NCI-H2107 (cell line): ENCODE measurements at places on chromosomes 6 and 20.
A peak's percentile ranks its signal among the peaks of the same experiment; 100 is the strongest.

GRCh38 chr6:135269481-135269891 is 88.4 kb downstream of the MYB start:
- no peak for DNase-seq

- DNase-seq, result no peak
These were observed 45.4 kb downstream of the MYB start for GRCh38 chr6:135226537-135226936.

- DNase-seq, result no peak
These were observed 35.9 kb downstream of the EPM2A start for GRCh38 chr6:145699462-145699861.

DNA sequence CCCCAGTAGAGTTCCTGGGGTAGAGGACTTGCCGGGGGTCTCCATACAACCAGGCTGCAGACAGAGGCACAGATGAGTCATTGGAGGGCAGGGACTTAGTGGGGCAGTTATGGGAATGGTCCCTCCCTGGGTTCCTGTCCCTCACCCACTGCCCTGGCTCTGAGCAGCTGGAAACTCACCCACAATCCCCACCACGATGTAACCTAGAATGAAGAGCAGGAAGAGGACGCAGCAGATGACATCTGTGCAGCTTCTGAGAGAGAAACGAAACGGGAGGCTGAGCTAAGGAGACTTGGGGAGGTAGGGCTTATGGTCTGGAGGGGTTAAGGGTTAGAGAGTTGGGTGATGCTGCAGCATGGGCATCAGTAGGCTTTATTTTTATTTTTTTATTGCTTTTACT is 2.9 kb downstream of the SLC44A4 start:
- no peak for DNase-seq

DNA sequence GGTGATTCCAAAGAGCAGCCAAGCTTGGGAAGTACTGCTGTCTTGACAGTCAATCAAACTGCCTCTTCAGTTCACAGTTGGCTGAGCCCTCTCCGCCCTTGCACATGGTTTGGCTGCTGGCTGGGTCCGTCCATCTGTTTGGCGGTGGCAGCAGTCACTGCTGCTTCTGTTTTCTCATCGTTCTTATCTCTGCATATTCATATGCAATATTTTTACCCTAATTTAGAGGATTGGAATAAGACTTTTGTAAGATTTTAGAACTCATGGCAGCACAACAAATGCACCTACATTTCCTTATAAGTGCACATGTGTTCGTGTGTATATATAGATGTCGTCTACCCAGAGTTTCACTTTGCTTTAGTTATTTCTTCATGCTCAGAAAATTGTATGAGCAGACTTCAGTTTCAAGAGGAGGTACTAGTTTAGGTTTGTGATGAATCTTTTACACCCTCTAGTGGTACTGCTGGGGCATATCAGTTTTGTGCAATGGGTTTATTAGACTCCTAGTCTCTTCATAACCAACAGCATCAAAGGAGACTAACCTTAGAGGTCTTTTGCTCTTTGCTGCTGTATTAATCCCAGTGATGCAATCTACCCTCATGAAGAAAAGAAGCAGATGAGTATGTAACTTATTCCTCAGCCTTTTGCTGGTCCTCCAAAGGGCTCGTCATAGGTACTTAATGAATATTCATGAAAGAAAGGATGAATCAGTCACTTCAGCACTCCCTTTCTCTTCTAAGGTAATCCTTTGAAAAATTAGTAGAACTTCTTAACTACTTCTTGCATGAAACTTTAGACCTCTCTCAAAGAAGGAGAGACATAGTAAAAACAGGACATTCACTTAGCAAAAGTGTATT is 44.3 kb downstream of the KHDC1L start:
- peak; percentile 14 for DNase-seq

DNA sequence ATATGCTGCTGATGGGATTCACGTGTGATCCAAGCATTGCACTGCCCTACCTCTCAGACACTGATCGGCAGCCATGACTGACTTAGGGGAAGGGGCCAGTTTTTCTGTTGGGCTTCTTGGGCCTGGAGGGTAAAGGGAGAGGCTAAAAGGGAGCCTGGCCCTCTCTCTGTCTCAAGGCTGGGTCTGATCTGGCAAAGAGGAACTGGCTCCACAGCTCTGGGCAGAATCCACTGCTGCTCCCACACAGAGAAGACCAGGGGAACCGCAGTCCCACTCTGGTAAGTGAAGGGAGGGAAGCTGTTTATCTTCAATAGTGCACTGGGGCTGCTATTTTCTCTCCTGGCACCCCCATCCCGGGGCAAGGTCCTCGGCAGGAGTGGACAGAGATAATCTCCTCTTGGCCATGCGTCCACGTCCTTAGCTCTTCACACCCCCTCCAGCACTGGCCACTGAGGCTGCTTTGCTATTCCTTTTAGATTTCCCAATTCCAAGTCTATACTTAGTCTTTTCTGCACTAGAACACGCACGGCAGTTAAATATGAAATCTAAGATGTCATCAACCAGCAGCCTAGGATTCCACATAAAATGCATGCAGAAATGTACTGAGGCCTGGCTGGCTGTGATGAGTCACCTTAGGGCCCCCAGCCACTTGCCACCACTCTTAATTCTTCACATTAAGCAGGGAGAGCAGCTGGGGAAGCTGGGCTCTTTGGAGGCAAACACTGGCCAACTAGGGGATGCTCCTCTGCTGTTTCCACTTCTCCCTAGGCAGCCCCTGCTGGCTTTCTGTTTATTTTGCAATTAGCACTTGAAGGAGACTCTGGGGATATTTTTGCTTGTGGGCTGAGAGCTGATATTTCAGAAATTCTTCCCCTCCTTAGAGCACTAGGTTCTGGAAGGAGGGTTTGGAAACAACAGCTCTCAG is 87.8 kb upstream of the ARMC2 start:
- DNase-seq, result no peak

- no peak for DNase-seq
These were observed 52.9 kb upstream of the FNDC1 start for GRCh38 chr6:159116343-159116742.

- DNase-seq, result no peak
These were observed 91.9 kb downstream of the ADGRB3 start for GRCh38 chr6:68726992-68727391.

- no peak for DNase-seq
These were observed 5.5 kb upstream of the UTRN start for GRCh38 chr6:144279484-144280150.

DNA sequence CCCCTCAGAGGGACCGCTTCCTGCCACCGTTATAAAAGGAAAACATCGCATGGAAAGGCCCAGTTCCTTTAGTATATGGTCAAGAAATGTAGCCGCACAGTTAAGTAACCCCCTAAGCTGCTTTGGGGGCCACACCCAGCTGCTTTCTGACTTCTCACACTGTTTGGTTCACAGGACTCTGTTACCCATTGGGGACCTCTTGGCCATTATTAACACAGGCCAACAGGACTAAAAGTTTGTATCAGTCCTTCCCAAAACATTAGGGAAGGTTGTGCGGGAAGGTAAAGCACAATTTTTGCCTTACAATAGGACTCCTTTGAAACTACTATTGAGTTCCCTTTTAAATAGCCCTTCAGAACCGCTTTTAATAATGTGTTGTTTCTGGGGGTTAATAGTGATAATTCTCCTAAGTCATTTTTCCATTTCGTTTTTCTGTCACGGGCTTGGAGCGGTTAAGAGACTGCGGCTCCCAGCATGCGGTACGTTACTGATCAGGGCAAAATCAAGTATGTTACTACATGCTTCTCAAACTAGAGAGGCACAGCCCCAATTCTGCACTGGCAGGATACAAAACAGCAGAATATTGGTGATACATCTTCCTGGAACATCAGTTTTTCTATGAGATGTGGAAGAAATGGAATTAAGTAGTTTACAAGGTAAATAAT is 668 bp upstream of the RPP40 start:
- no peak for DNase-seq

DNA sequence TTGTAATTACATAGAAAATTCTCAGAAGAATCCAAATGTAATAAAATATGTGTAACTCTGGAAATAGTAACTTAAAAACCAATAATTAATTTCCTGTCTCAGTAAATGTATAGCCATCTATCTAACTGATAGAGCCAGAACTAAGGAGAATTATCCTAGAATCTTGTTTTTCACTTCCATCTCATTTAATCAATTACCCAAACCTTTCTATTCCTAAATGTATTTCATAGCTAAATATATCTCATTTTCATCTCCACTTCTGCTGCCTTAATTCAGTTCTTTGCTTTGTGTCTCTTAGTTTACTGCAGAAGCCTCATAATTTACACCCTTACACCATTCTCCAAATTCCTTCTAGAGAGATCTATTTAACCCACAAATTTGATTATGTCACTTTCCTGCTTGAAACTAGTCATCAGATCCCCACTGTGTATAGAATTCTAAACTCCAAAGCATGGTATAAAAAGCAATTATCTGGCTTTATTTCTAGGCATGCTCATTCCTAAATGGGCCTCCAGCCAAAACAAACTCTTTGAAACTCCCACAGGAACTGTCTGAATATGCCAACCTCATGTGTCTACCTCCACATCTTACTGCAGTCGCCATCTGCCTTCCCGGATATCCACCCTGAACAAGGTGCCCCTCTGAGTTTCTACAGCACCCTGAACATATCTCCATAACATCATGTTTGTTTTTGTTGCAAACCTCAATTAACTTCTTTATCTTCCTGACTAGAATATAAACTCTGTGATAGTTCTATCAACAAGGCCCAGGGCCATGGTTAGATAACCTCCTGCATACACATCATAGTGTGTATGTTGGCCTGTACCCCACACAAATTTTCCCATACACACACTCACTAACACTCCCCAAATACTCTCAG is 70.5 kb upstream of the ADTRP start:
- DNase-seq, result no peak

- DNase-seq, result no peak
These were observed 43.3 kb downstream of the FYN start for GRCh38 chr6:111829998-111830397.

DNA sequence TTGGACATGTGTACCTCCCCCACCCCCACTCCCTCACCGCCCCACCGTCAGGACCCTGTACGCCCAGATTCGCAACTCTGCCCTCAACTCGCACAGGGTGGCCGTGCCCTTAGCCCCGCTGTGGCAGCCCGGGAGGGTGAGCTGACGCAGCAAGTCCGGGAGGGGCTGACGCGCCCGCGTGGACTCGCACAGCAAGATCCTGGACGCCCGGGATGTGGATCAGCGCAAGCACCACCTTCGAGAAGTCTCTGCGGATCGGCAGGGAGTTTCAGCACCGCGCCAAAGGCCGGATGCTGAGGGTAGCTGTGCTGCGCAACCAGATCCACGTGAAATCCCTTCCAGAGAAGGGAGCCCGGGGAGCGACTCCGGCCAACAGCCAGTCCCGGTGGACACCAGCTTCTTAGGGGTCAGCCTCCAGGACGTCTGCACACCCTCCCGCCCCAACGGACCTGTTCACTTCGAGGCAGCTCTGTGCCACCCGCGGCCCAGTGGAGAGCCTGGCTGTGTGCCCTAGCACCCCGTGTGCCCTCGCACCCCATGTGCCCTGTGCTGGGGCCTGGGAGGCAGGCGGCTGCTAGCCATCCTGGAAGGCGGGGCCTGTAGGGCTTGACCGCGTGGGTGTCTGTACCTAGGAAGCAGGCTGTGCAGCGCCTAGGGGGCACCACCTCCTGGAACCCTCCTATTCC is 6.7 kb upstream of the GJA10 start:
- DNase-seq, result no peak

DNA sequence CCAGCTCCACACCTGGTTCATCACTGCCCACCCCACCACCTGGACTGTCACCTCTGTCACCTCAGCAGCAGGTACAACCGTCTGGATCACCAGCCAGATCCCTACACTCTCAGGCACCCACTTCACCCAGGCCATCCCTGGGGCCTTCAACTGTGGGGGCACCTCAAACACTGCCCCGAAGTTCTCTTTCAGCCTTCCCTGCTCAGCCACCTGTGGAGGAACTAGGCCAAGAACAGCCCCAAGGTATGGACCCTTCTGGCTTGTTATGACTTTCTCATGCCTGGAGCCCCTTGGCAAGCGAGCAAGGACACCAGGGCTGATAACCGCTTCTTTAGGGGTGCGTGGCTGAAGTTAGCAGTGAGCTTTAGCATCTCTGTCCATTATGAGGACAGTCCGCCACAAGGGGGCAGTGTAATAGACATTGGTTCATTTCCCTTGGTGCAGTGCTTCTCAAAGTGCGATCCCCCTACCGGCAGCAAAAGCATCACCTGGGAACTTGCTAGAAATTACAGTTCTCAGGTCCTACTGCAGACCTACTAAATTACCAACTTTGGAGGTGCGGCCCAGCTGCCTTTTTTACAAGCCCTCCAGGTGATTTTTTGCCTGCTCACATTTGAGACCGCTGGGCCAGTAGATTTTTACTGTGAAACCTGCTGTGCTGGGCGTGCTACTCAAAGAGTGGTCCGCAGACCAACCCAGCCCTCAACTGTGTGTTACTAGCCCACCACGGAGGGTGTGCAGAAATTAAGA is 32.5 kb downstream of the PNPLA1 start:
- peak; percentile 63 for DNase-seq

- DNase-seq, result no peak
These were observed 100.1 kb upstream of the RGS17 start for GRCh38 chr6:153231048-153231646.

DNA sequence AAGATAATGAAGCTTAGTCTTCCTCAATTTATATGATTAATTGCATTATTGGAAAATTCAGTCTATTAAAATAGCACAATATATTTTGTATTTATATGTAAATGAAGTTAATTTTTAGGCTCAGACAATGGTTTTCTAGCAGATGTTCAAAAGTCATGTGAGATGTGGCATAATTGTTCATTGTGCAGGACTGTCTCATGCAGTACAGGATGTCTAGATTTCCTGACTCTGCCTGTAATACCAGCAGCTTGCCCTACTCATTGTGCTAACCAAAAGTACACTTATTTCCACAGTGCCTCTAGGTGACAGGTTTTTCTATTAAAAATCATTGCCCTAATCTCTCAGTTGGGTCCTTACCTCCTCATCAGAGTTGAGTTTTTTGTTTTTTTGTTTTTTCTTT is 12.4 kb downstream of the RALGAPB start:
- DNase-seq, result no peak

DNA sequence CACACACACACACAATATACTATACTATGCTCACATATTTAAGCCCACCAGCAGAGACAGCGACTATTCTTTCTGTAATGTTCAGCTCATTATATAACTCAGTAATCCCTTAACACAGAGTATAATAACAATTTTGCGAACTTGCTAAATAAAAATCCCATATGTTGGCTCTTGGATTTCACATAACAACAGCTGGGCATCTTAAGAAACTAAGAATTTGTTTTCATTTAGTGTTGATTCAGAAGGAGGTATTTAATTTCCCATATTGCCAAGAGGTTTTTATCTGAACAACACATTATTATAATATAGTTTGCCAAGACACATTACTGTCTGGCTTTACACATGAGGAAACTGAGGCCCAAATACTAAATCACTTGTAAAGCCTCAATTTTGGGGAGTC is 7.4 kb downstream of the ECT2L start:
- no peak for DNase-seq

GRCh38 chr20:46670585-46671584 is 18.4 kb downstream of the TP53RK start:
- DNase-seq, result no peak

DNA sequence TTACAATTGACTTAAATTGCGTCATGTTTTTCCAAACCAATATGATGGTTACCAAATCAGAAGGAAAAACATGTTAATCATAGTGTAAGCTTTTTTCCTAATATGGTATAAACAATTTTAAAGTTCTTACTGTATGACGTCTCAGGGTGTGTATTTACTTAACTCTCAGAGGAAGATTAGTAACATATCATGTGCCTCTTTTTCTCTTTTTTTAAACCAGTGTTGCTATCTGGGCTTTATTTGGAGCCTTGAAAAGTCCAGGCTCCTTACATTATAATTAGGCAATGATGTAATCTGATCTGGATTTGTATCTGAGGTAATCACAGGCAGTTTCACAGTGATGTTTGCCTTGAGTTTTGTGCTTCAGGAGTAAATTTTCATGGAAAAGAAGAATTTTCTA is 20.4 kb upstream of the RAB23 start:
- DNase-seq, result no peak
